ENCODE measurements at places on chromosomes 4 and X. TPM values are rescaled to one million over a fixed set of nuclear protein-coding genes. Genes with fewer than 3 reads are reported as not detected.
A peak's percentile ranks its signal among the peaks of the same experiment; 100 is the strongest.

DNA sequence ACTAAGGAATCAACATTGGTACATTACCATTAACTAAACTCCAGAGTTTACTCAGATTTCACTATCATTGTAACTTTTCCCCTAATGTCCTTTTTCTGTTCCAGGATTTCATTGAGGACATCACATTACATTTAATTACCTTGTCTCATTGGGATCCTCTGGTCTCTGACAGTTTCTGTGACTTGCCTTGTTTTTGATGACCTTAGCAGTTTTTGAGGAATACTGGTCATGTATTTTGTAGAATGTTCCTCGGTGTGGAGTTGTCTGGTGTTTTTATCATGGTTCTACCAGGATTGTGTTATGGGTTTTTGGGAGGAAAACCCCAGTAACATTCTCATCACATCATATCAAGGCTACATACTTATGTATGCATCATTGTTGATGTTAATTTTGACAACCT lies 95.6 kb upstream of the TBC1D9 start:
- no peaks in the 10 kb centered on the region for H3K27me3 ChIP-seq
- no peak for DNase-seq
- no peak overlapping the region for H3K27ac ChIP-seq
- H3K4me3 ChIP-seq: no peak overlapping the region
- no peaks in the 10 kb centered on the region for H3K4me1 ChIP-seq

SH2D1A gene
- total RNA-seq: 0.59 TPM

DNA sequence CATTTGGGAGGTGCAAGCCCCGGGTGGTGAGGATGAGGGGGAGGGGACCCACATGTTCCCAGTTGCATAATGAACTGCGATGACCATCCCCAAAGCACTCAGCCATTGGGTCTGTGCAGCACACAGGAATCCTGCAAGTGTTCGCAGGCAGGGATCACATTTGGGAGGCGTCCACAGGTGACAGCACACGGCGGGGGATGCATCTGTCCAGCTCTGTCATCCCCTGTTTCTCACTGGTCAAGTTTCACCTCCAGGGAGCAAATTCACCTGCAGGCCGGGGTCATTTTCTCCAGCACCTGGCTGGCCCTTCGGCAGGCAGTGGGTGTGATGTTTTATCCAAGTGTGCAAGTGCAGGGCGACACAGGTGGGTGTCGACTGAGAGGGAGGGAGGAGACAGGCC lies 33.3 kb upstream of the SORCS2 start:
- H3K36me3 ChIP-seq: no peaks in the 10 kb centered on the region
- H3K27ac ChIP-seq: no peak overlapping the region
- peaks cover 38% of the 10 kb centered on the region for H3K4me1 ChIP-seq

GRCh38 chrX:68115371-68115770 lies 317.9 kb downstream of the OPHN1 start:
- H3K4me3 ChIP-seq: no peak overlapping the region
- H3K36me3 ChIP-seq: no peaks in the 10 kb centered on the region
- no peaks in the 10 kb centered on the region for H3K4me1 ChIP-seq
- H3K27me3 ChIP-seq: no peaks in the 10 kb centered on the region

- H3K27me3 ChIP-seq: peaks cover 8% of the 10 kb centered on the region
- H3K27ac ChIP-seq: no peak overlapping the region
- H3K4me3 ChIP-seq: no peak overlapping the region
- no peaks in the 10 kb centered on the region for H3K36me3 ChIP-seq
Observed at GRCh38 chrX:44267116-44267515, 76.4 kb downstream of the EFHC2 start.

DNA sequence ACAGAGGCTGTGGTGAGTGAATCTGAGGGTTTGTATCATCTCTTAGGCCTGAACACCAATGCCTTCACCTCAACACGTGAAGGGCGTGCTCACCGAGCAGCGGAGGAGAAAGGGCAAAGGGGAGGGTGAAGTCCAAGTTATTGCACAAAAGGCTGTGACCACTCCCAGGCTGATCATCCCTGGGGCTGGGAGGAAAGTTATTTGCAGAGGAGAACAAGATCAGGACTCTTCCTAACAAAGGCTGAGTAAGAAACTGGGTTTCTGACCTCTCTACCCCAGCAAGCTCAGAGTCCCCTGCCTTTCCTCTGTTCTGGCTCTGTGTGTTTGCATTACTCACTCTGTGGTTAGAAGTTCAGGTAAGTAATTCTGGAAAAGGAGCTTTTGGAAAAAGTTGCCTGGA lies 366.3 kb upstream of the CXorf51A start:
- H3K4me3 ChIP-seq: no peak overlapping the region
- H3K27ac ChIP-seq: no peak overlapping the region
- H3K27me3 ChIP-seq: no peaks in the 10 kb centered on the region
- H3K4me1 ChIP-seq: no peaks in the 10 kb centered on the region

MAP7D2 gene
- total RNA-seq: 8.2 TPM

GRCh38 chr4:10200869-10201268 lies 84.3 kb upstream of the WDR1 start:
- no peaks in the 10 kb centered on the region for H3K36me3 ChIP-seq
- H3K4me1 ChIP-seq: no peaks in the 10 kb centered on the region
- no peak for DNase-seq
- H3K27ac ChIP-seq: no peak overlapping the region
- H3K4me3 ChIP-seq: no peak overlapping the region

SPATA18 gene
- 11.2 TPM for total RNA-seq

DNA sequence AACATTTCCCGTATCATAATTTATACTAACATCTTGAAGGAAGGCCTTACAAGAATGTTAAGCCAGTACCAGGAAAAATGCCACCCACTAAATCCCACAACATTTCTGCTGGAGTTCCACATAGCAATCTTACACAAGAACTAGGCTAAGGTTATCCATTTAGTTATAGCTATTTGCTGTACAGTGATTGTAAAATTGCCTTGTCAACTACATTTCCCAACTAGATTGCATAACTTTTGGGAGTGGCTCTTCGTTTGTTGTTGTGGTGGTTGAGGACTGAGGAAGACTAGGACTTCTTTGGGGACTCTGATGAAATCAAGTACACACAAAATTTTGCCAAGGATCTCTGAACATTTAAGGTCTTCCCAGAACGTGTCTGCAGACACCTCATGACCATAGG lies 8.0 kb downstream of the IBSP start:
- no peak overlapping the region for H3K4me3 ChIP-seq
- no peaks in the 10 kb centered on the region for H3K36me3 ChIP-seq
- H3K27ac ChIP-seq: no peak overlapping the region
- no peaks in the 10 kb centered on the region for H3K27me3 ChIP-seq

GRCh38 chr4:109816082-109816442 lies 500 bp downstream of the GAR1 start:
- H3K27me3 ChIP-seq: no peaks in the 10 kb centered on the region
- H3K4me1 ChIP-seq: peaks cover 11% of the 10 kb centered on the region
- DNase-seq: no peak
- H3K36me3 ChIP-seq: peaks cover 10% of the 10 kb centered on the region
- H3K27ac ChIP-seq: peak overlapping the region; percentile 87
